ENCODE measurements at places on chromosomes 5 and 9.

DNA sequence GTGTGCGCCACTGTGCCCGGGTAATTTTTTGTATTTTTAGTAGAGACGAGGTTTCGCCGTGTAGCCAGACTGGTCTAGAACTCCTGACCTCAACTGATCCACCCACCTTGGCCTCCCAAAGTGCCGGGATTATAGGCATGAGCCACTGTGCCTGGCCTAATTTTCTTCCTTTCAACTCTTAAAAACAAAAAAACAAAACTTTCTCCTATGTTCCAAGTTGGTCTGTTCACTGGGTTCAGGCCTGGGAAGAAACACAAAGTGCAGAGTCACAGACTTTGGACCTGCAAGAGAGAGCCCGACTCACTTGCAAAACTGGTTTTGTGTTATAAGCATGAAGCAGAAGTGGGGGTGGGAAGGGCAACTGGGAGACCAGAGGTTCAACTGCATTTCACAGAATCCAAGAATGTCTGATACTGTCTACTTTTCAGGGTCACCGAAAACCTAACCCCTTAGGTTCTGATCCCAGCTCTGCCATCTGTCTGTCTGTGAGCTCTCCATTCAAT lies 5.2 kb upstream of the HDHD3 start:
- no peak for DNase-seq

- DNase-seq = no peak
Observed at GRCh38 chr9:135662758-135663450, at the start of gene LCN9. LCN9 (plus strand) TSS chr9:135663309; CDS start chr9:135663322, 13 bp downstream.

DNA sequence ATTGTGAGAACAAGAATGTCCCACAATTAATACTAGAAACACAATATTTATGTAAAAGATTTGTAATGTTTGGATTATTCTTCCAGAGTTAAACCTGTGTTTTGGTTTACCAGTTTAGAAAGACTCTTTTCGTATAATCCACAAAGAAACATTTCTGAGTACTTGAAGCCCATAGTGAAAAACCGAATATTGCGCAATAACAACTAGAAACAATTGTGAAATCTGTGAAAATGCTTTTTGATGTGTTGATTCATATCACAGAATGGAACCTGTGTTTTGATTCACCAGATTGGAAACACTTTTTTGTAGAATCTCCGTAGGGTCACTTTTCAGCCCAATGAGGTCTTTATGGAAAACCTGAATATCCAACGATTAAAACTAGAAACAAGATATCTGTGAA lies 386.2 kb downstream of the PRDM9 start:
- DNase-seq = no peak

DNA sequence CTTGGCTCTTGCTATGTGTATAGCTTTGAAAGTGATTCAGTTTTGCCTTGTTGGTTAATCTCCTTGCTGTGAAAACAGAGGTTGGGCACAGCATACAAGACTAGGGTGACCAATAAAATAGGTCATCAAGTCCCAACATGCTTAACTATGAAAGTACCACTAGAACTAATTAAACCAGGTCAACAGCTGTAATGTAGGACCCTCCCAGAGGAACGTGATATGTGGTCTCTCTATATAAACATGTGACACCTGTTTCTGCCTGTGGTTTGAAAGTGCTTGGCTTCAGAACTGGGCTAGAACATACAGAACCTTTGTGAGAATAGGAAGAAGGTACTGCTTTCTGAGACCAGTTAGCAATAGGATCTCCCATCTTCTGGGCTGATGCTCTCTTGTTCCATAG lies 297.1 kb downstream of the FBXL7 start:
- no peak for DNase-seq

GRCh38 chr5:2047341-2047927 lies 164.7 kb upstream of the IRX4 start:
- DNase-seq = no peak

DNA sequence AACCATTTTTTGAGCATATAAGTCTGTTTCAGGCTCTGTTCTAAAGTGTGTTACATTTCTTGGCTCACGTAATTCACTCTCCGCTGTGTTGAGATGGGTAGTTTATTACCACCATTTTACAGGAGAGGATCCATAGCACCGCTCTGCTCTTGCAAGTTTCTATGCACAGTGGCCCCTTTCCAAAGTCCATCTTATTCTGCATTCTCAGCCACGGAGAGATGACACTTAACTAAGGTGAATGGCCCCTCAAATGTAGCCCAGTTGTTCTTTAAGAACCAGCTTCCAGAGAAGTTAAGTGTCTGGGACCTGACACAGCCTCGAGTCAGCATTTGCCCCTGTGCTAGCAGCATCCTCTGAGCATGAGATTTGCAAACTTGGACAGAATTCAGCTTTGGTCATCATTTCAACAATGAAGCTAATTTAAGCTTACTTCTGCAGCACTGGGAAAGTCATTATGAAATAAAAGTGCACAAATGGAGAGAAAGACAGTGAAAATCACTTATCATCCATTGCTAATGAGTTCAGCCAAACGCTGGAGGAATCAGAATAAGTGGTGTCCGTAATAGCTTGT lies 61.9 kb downstream of the FAM78A start:
- DNase-seq = no peak

GRCh38 chr5:74686962-74687751 lies 2.1 kb downstream of the HEXB start:
- DNase-seq = no peak

- DNase-seq = no peak
Observed at GRCh38 chr9:78753039-78753438, 456.1 kb downstream of the PSAT1 start.

GRCh38 chr5:112174959-112175594 lies 244.0 kb downstream of the EPB41L4A start:
- DNase-seq = no peak

DNA sequence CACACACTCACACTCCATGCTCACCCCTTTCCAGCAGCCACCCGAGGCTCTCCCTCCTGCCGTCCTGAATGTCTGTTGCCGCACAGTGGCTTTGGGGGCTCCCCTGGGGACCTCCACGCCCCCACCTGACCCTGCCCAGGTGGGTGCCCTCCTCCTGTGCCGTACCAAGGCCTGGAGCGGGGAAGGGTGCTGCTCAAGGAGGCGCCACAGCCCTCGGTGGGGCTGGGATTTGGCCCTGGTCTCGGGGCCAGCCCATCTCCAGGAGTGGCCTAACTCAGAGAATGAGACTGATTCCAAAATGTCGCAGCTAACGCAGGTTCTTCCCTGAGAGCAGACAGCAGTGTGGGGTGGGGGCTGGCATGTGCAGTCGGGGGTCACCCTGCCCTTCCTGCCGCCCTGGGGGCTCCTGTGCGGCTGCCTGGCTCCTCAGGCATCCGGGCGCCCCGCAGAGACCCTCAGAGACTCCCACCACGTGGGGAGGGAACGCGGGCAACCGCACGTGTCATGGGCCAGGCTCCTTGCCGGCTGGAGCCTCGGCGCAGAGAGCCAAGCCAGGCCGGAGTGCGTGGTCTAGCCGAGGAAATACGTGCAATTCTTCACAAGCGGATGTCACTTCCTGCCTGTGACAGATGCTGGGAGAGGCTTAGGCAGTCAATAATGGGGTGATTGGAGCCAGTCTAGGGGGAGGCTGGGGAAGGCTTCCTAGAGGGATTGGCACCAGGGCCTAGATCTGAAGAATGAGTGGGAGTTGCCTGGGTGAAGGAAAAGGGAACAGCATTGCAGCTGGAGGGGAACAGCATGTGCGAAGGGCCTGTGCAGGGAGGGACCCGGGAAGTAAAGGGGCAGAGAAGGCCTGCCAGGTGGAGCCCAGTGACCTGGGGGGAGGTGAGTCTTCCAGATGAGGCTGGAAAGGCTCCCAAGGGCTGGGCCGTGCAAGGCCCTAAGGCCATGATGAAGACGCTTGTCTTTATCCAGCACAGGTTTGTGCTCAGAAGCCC lies 44.1 kb downstream of the C9orf50 start:
- DNase-seq = no peak

DNA sequence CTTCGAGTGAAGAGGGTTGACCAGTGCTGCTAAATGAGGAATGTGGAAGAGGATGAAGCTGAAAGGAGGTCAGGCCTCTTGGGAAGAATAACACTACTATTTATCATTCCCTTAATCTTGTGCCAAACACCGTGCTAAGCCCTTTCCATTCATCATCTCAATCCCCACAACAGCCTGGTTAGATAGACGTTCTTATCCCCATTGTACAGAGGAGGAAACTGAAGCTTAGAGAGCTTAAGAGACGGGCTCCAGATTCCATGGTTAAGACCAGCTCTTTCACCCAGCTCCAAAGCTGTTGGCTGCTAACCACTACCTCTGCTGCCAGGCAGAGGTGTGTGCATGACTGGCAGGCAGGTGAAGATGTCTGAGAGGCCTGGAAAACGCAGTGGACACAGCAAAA lies 868 bp upstream of the EPB41L4B start:
- DNase-seq = no peak

GRCh38 chr5:14097998-14098471 lies 45.1 kb upstream of the TRIO start:
- no peak for DNase-seq

GRCh38 chr9:92745881-92746280 lies 18.8 kb downstream of the BICD2 start:
- no peak for DNase-seq

DNA sequence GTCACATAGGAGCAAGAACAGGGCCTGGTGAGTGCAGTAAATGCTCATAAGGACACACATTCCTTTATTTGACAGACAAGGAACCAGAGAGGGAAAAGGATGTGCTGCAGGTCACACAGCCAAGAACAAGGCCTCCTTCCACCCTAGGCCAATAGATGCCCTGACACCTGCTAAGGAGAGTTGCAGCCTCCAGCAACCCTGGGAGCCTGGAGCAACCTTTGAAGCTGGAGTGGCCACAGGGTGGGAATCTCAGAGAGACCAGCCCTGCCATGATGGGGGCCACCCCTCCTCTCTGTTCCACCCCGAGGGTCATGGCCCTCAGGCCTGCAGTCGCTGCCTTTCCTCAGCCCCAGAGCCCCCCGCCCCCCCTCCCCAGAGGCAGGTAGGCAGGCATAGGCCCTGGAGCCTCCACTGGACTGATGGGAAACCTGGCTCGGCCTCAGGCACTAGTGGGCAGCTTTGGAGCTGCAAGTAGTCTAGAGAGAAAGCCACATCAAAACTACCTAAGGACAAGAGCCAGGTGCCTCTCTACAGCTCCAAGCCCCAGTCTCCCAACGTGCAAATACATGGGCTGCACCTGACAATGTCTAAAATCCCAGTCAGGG lies 116.1 kb upstream of the SPOCK1 start:
- DNase-seq = no peak

- no peak for DNase-seq
Observed at GRCh38 chr9:89505911-89506310, 8.0 kb upstream of the SEMA4D start.

GRCh38 chr9:129467004-129467588 lies 153.8 kb downstream of the C9orf50 start:
- DNase-seq = no peak

DNA sequence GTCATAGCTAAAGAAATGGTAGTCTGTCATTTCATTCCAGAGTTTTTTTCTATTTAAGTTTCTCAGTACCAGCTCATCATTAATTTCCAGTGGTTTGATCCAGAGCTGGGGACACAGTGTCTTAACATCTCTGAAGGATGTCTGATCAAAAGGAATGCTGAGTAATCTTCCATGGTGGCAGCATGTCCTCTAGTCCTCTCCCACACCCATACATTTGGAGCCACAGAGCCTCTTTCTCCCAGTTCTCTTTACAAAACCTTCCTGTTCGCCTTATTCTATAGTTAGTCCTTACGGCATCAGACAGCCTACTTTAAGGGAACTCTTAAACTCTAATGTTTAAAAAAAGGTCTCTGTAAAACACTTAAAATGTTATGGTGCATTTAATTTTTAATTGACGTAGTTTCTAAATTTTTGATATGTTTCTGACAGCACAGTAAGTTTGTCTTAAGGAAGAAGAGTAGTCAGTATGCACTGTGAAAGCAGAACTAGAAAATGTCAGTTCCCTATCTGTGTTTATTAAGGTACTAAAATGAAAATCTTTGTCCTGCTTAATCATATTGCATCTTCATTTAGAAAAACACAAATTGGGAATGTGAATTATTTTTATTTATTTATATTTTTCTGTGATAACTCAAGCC lies 96.8 kb downstream of the INIP start:
- DNase-seq = no peak

DNA sequence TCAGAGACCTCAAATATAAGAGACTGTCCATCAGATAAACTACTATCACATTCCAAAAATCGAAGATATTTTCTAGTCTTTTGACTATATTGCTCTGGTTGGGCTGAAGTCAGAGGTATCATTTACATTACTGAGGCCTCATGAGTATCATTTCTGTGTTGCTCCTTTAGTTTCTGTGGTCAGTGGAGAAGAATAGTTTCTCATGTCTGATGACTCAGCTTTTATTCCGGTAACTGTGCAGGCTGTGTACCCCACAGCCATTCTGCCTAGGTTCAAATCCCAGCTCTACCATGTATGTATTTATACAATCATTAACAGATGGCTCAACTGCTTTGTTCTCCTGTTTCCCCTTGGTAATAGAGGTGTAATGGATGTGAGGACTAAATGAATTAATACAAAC lies 179.3 kb downstream of the ALDH1A1 start:
- no peak for DNase-seq

DNA sequence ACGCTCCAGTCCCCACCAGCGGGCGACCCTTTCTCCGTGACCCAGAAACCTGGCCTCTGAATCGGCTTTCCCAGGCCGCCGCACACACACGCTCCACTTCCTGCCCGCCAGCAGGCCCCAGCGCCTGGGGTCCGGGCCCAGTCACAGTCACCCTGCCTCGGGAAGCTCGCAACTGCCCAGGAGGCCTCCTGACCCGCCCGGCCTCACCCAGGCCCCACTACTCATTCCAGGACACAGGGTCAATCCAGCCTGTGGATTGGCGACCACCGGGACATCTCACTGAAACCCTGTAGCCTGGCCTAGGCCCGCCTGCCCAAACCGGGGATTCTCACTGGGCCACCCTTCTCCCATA lies 2.7 kb upstream of the IRX4 start:
- no peak for DNase-seq

DNA sequence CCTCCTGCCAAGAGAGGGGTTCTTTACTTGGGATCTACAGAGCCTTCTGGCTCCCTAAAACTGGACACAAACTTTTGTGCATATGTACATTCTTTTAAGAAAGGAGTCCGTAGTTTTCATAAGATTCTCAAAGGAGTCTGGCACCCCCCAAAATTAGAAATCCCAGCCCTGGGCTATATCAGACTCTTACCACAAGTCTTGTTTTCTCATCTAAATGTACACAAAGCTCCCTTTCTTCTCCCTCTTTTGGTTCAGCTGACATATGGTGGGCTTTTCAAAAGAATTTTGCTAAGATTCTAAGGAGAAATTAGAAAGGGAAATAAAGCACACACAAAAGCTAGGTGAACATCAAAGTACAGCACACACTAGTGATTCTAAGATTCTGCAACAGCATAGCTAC lies 114.4 kb downstream of the ENC1 start:
- DNase-seq = no peak

- no peak for DNase-seq
Observed at GRCh38 chr9:78676623-78677022, 379.7 kb downstream of the PSAT1 start.

- no peak for DNase-seq
Observed at GRCh38 chr5:87885758-87886157, 382.9 kb downstream of the TMEM161B start.

- no peak for DNase-seq
Observed at GRCh38 chr5:68369457-68370125, 154.0 kb downstream of the PIK3R1 start.

All from activated CD8-positive, alpha-beta memory T cell treated with anti-CD3 and anti-CD28 coated beads for 1 hour (primary cell).